Dorsolateral prefrontal cortex (tissue), 122 donors: ENCODE measurements at places on chromosomes 4 and X.

DNA sequence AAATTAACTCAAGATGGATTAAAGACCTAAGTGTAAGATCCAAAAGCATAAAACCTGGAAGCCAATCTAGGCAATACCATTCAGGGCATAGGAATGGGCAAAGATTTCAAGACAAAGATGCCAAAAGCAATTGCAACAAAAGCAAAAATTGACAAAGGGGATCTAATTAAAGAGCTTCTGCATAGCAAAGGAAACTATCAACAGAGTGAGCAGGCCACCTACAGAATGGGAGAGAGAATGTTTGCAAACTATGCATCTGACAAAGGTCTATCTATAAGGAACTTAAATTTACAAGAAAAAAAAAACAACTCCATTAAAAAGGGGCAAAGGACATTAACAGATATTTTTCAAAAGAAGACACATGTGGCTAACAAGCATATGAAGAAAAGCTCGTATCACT is 171.9 kb downstream of the RAB28 start:
- no peak for DNase-seq

- no peak for DNase-seq
Observed at GRCh38 chr4:125368146-125368545, 53.4 kb downstream of the FAT4 start.

DNA sequence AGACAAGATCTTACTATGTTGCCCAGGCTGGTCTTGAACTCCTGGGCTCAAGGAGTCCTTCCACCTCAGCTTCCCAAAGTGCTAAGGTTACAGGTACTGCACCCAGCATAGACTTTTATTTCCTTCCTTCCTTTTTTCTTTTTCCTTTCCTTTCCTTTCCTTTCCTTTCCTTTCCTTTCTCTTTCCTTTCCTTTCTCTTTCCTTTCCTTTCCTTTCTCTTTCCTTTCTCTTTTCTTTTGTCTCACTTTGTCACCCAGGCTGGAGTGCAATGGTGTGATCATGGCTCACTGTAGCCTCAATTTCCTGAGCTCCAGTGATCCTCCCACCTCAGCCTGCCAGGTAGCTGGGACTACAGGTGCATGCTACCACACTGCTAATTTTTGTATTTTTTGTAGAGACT is 19.4 kb downstream of the DLG3 start:
- no peak for DNase-seq

DNA sequence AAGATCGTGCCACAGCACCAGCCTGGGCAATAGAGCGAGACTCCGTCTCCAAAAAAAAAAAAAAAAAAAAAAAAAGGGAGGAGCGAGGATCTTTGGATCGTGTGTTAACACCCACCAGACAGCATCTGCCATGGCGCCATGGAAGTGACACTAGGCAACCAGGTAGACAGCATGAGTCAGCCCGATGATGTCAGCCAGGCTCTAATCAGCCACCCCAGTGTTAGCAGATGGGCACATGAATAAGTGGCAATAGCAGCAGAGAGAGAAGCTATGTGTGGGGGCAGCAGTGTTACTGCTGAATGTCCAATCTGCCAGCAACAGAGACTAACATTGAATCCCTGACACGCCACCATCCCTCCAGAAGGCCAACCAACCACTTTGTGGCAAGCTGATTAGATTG is 6.6 kb downstream of the SYN1 start:
- DNase-seq = peak; percentile 70

- DNase-seq = no peak
Observed at GRCh38 chr4:88196013-88196365, 37.5 kb upstream of the ABCG2 start.
